ENCODE measurements at places on chromosomes 2 and 18. TPM values are rescaled to one million over a fixed set of nuclear protein-coding genes. Genes with fewer than 3 reads are reported as not detected.

Gene MFF
- 73.0 TPM for total RNA-seq

Gene KIAA2012
- total RNA-seq: not detected

DNA sequence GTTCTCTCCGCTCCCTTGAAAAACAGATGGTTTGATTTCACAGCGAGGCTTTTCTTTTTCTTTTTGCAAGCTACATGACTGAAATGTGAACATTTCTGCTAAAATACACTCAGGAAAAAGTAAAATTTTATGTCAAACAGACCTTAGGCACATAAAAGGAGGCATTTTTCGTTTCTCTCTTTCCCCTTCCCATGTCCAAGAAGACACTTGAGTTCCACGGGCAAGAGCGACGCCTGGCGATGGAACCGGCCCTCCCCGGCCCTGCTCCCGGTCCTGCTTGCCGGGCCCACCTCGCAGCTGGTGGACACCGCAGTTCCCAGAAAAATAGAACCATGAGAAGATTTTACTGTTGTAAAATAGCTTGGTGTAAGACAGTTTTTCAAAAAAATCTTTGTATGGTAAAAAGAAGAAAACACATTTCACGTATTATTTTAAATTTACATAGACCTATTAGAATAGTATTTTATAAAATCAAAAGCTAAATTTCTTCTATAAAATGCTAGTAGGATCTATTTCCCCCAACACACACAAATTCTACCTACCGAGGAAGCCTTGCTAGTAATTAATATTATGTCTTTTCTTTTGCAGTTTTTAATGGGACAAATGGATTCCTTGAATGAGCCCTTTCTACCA is 2.3 kb upstream of the ALKAL2 start:
- DNase-seq: peak; percentile 74

GRCh38 chr18:59048378-59048777 is 91.3 kb upstream of the SEC11C start:
- no peak for DNase-seq

DNA sequence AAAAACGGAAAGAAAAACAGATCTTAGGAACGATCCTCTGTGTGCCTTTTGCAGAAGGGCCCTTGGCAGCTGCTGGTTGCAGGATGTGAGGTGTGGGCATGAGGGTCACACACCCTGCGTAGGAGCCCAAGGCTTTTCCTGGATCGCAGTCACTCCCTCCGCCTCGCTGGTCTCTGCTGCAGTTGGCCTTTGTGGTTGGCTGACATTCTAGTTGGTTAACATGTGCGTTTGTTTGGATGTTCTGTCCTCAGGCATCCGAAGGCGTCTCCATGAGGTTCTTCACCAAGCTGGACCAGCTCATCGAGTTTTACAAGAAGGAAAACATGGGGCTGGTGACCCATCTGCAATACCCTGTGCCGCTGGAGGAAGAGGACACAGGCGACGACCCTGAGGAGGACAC is 61.7 kb downstream of the INPP5D start:
- no peak for DNase-seq

GRCh38 chr18:77077401-77077800 is 55.2 kb downstream of the MBP start:
- no peak for DNase-seq

GRCh38 chr2:133438848-133439564 is 129.3 kb downstream of the NCKAP5 start:
- DNase-seq: no peak

DNA sequence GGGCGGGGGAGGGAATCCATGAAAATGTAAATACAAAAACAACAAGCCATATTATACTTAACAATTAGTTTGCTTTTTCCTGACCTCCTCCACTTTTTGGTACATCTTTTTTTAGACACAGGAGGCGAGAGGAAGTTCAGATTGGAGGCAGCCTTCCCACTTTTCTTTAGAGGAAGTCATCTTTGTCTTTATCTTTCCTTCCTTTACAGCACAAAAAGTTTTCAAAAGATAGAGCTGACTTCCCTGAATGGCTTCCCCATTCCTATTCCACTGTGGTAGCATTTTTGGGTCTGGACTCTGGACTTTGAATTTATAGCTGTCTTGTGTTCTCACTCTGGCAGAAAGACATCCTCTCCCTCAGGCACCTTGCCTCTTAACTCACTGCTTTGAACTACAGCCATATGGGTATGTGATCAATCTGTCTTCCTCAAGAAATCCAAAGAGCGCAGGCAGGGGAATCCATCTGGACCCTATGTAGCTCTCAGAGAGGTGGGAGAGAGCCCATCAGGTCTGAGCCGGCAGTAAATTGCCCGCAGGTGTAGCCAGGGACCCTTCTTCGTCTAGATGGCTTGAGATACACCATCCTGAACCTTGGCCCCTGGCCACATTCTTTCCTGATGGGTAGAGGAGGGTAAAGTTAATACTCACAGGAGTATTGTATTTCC is 101.9 kb downstream of the AQP4 start:
- DNase-seq: no peak

DNA sequence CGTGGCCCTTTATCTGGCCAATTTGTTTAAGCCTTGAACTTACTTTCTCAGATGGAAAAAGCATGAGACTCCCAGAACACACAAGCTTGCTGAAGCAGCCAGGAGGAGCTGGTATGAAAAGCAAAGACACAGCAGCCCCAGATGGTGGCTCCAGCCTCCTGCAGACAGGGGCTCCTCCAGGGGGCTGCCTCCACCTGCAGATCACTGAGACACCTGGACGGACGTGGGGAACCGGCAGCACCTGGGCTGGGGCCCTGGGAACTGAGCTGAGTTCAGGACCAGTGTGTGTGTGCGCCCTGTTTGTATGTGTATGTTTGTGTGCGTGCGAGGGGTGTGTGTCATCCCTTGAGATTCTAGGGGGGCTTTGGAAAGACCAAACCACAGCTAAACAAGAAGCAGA is 8.6 kb downstream of the CYS1 start:
- DNase-seq: no peak

DNA sequence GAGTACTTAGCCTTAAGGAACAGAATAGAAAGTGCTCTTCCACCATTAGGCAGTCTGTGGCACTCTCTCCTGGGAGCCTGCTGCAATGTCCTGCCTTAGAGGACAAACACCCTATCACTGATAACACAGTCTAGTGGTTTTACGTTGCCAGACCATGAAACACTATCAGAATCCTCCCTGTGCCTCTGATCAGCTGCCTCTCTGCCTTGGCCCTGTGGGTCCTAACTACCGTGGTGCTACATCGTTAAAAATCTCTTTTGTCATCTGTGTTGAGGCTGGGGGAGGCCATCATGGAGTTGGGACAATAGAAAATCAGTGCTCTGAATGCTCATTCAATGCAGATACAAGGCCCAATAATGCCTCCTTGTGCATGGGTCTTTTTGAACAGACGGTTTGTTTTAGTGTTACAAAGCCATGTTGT is 11.9 kb upstream of the APCDD1 start:
- no peak for DNase-seq

DNA sequence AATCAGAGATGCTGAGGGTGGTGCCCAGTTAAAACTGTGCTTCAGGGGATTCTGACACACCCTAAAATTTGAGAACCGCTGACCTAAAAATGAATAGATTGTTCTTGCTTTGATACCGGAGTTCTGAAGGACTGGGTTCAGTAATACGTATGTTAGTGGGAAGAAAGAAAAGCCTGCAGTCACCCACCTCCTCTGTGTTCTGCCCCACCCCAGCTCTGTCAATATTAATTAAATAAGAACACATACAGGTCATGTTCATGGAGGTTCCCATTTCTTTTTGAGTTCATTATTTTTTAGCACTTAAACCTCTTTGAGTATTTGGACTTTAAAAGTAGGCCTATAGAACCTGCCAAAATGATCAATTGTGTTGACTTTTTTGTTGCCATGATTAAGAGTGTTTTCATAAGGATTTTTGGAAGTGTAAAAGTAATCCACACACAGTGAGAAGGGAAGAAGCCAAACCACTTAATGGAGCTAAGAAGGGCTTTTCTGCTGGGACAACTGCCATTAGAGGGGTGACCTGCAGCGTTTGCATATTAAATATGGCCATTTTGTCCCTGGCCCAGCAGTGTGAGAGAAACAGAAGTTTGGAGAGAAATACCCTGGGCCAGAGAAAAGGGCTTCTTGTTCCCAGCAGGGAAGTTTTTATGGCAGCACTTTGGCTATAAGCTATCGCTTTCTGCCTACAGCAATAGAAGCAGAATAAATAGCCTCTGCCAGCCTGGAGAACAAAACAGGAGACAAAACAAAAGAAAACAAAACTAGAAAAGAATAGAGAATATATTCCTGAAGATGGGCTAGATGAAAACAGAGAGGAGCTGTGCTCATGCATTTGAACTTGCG is 80.7 kb upstream of the RNF152 start:
- no peak for DNase-seq

Data from ureter (tissue), 1 donor.